ENCODE measurements at places on chromosomes 3 and 15.

GRCh38 chr3:17055374-17056276, 170.9 kb downstream of the PLCL2 start:
- DNase-seq: no peak

DNA sequence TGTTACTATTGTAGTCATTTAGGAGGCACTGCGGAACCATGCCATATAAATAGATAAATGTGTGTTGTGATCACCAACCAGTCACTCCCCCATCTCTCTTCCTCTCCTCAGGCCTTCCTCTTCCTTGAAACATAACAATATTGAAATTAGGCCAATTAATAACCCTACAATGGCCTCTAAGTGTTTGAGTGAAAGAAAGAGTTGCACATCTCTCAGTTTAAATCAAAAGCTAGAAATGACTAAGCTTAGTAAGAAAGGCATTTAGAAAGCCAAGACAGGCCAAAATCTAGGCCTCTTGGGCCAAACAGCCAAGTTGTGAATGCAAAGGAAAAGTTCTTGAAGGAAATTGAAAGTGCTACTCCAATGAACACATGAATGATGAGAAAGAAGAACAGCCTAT, 8.1 kb upstream of the DNASE1L3 start:
- DNase-seq: no peak

DNA sequence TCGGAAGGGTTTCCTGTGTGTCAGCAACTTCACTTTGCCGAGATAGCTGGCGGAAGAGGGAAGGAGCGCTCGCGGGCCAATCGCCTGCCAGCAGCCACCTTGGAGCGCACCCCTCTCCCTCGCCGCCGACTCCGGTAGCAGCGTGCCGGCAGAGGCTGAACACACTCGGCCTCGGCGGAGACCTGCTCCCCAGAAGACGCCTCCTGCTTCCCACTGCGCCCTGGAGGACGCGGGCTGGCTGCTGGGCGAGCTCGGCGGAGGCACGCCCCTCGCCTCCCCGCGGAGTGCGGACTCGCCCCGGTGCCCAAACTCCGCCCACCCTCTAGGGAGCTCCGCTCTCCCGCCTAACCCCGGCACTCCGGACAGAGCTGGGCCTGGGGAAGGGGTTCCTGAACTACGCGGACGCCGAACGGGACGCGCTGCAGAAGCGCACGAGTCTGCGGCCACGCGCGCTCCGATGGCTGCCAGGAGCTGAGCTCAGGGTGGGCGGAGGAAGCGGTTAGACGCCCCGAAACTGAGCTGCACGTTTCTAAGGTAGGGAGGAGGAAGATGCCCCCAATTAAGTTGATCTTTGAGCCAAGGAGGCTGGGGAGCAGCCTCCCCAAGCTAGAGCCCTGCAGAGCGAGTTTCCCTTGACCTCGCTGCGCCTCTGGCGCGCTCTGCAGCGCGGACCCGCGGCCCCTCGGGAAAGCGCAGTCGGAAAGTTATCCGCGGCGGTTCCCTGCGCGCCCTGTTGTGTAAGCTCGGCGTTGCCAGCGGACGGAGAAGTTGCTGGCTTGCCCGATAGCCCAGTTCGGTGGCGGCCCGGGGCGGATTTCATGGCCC, at the start of gene P2RY1:
P2RY1 (plus strand) TSS at position 356 of the 825 bp plus-strand sequence. CDS start 652 bp downstream, outside the sequence.
- DNase-seq: no peak

DNA sequence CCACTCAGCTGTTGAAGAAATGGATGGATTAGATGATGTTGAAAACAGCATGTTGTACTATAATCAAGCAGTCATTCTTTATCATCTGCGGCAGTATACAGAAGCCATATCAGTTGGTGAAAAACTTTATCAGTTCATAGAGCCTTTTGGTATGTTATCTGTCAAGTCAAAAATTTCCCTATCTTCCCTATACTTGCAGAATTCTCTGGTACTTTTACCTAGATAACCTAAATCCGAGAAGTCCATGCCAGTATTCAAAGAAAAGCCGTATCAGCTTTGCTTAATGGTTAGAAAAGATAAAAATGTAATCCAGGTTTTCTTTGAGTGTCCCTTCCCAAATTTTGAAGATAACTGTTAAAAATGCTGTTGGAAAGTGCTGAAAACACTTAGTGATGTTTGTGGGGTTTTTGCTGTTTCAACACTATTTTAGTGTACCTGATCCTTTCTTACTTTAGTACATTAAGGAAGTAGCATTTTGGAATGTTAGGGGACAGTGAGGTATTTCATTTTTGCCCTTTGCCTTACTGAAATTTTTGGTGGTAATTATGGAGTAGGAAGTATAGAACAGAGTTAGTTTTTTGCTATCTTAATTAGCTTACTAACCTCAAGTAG, 23.8 kb downstream of the CNOT10 start:
- no peak for DNase-seq

DNA sequence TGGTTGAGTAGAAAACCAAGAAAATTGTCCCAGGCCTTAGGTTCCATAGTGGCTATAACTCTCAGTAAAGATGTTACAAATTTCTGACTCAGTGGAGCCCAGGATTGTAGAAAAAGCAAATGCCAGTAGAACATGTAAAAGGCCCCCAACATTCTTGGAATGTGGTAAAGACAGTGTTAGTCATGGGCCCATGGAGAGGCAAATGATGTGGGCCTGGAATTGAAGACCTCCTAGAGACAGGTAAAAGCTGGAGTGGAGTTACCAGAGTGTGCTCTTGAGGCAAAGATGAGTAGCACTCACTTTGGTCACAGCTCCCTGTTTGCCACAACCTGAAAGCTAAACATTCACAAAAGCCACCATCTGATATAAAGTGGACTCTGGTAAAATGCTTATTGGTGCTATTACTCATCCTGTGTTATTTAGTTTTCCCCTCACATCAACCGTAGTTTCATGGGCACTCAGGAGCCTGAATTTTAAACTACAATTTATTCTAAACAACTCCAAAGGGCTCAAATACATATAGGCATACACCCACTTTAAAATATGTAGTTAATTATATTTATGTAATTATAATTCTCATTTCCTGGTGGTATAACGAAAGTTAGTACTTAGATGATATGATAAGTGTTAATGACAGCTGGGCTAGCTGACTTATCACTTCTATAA, 359.6 kb upstream of the NECTIN3 start:
- no peak for DNase-seq

- DNase-seq: no peak
These were observed 97.8 kb upstream of the ROBO2 start for GRCh38 chr3:76942101-76942500.

DNA sequence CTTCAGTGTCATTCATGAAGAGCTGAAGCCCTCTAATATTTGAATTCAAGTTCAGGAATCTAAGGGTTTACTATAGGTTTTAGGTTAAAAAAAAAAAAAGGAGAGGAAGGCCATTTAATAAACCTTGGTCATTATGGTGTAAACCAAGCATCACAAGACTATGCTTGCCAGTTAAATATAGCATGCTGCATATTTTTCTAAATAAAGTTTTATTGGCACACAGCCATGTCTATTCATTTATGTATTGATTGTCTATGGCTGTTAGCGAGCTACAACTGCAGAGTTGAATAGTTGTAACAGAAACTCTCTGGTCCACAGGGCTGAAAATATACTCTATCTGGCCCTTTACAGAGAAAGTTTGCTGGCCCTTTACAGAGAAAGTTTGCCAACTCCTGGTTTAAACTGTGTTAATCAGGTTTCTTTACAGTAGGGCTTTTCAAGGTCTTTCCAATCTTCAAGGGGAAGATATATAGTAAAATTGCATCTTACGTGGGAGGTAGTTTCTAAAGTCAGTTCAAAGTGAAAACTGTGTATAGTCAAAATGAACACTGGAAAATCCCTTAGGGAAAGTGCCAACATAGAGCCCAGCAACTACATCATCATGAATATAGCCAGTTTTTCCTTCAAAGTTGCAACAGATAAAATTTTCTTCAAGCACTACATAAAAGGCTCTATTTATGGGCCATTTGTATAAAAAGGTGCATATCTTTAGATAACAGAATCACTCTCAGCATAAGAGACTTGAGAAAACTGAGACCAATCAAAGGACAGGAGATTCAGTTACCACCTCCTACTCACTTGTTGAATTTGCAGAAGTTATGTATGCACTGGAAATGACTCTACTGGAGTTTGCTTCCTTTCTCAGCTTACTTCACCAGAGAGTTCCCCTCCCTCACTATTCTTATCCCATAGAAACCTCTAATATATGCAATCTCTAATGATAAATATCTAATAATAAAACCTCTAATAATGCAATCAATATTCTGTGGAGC, 49.7 kb upstream of the FRMD4B start:
- DNase-seq: no peak

GRCh38 chr3:160981217-160981938, 123.8 kb downstream of the B3GALNT1 start:
- peak; percentile 2 for DNase-seq

GRCh38 chr15:41105348-41106334, 10.4 kb downstream of the INO80 start:
- DNase-seq: no peak

- no peak for DNase-seq
These were observed 325.9 kb upstream of the CTDSPL start for GRCh38 chr3:37535526-37536432.

DNA sequence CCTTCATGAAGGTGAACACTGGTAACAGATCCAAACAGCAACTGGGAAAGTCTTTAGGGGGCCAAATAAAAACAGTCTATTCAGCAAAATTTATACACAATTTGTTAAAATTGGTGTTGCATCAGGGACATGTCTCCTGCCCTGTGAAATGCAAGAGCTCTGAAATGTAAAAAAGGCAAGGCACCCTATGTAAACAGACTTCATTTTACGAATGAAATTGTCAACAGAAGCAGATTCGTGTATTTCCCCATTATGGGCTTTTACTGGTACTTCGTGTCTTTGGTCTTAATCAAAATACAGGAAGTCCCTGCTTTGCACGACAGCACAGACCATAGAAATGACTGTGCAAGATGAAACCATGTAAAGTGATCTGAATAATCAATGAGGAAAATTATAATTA, 127.3 kb upstream of the THBS1 start:
- no peak for DNase-seq

DNA sequence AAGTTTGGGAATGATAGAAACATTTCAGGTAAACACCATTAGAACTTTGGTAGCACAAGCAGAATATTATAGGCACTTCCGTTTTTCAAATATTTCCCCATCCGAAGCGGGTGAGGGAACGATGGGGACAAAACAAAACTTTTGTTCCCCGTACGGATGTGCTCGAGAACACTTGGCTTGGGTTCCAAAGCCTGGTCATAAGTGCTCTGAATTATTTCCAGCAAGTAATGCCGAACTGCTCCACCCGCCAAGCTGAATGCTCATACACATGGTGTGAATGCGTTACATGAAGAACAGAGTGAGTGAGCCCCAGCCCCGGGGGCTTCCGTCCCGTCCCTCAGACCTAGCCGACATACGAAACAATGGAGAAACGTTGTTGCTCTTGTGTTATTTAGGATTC, 438.2 kb upstream of the ARRDC4 start:
- no peak for DNase-seq

Measured in stimulated activated CD8-positive, alpha-beta memory T cell treated with anti-CD3 and anti-CD28 coated beads, Interleukin-4, amount 100 ng/mL, for 4 hours (primary cell).